ENCODE measurements at places on chromosomes 6 and 20. TPM values are rescaled to one million over a fixed set of nuclear protein-coding genes. Genes with fewer than 3 reads are reported as not detected.

Gene MCHR2
- not detected for polyA plus RNA-seq

Gene CFB
- polyA plus RNA-seq, result 0.37 TPM

Gene EYA4
- polyA plus RNA-seq, result not detected

Gene SLC2A10
- polyA plus RNA-seq, result not detected

Gene SEL1L2
- polyA plus RNA-seq, result not detected

Gene BIRC7
- 0.37 TPM for polyA plus RNA-seq

Gene EPPIN
- not detected for polyA plus RNA-seq

Gene HEBP2
- 40.4 TPM for polyA plus RNA-seq

Gene KCNK16
- polyA plus RNA-seq, result not detected

Gene OLIG3
- not detected for polyA plus RNA-seq

Gene BMP6
- polyA plus RNA-seq, result not detected

Gene ID1
- 3.9 TPM for polyA plus RNA-seq

Gene KCTD20
- 11.4 TPM for polyA plus RNA-seq

Gene SPO11
- not detected for polyA plus RNA-seq

Gene BPIFB6
- polyA plus RNA-seq, result not detected

Gene FAM229B
- not detected for polyA plus RNA-seq

Gene PMEPA1
- polyA plus RNA-seq, result 0.39 TPM

Gene BTN3A1
- polyA plus RNA-seq, result 19.7 TPM

Gene SALL4
- not detected for polyA plus RNA-seq

Gene COL9A3
- polyA plus RNA-seq, result 1.8 TPM

Gene JARID2
- 13.8 TPM for polyA plus RNA-seq

Gene PLAGL1
- polyA plus RNA-seq, result 16.7 TPM

Gene GLP1R
- polyA plus RNA-seq, result not detected

Gene MACROD2
- polyA plus RNA-seq, result not detected

Gene SLC17A2
- not detected for polyA plus RNA-seq

Gene SIRPD
- polyA plus RNA-seq, result 13.0 TPM

Gene GMDS
- polyA plus RNA-seq, result 17.6 TPM

Gene SLC22A2
- not detected for polyA plus RNA-seq

Gene CCM2L
- not detected for polyA plus RNA-seq

Gene EPHA7
- not detected for polyA plus RNA-seq

Gene IL22RA2
- polyA plus RNA-seq, result not detected

Gene GTF2H4
- polyA plus RNA-seq, result 6.0 TPM

Gene CST2
- polyA plus RNA-seq, result not detected

Gene RBBP8NL
- not detected for polyA plus RNA-seq

Gene ZBTB12
- polyA plus RNA-seq, result not detected

Gene EEF1E1
- 14.6 TPM for polyA plus RNA-seq

Gene FOXF2
- not detected for polyA plus RNA-seq

Gene MLN
- not detected for polyA plus RNA-seq

Gene PABPC1L
- 0.21 TPM for polyA plus RNA-seq

Gene TMEM74B
- polyA plus RNA-seq, result not detected

Gene ULBP2
- polyA plus RNA-seq, result 0.31 TPM

Gene THBD
- 7.4 TPM for polyA plus RNA-seq

Gene IPCEF1
- 16.5 TPM for polyA plus RNA-seq

Gene SS18L1
- 1.1 TPM for polyA plus RNA-seq

Gene LSM2
- 26.0 TPM for polyA plus RNA-seq

Gene NANP
- polyA plus RNA-seq, result 2.2 TPM

Gene ASIP
- not detected for polyA plus RNA-seq

Gene C6orf132
- polyA plus RNA-seq, result 0.03 TPM

Gene SLC22A7
- polyA plus RNA-seq, result not detected

Gene RPP21
- polyA plus RNA-seq, result 108 TPM

Gene SOX18
- polyA plus RNA-seq, result not detected

Gene BANF2
- not detected for polyA plus RNA-seq

Gene PAK5
- polyA plus RNA-seq, result not detected

Gene SIRPB1
- polyA plus RNA-seq, result 137 TPM

Gene AGPAT4
- polyA plus RNA-seq, result 6.9 TPM
